NCI-H510A (cell line): ENCODE measurements at places on chromosomes 6 and 20.

- no peak for DNase-seq
Measured at GRCh38 chr6:95084867-95085266, 492.5 kb upstream of the MANEA start.

- no peak for DNase-seq
Measured at GRCh38 chr6:34243131-34243771, 5.6 kb downstream of the SMIM29 start.

DNA sequence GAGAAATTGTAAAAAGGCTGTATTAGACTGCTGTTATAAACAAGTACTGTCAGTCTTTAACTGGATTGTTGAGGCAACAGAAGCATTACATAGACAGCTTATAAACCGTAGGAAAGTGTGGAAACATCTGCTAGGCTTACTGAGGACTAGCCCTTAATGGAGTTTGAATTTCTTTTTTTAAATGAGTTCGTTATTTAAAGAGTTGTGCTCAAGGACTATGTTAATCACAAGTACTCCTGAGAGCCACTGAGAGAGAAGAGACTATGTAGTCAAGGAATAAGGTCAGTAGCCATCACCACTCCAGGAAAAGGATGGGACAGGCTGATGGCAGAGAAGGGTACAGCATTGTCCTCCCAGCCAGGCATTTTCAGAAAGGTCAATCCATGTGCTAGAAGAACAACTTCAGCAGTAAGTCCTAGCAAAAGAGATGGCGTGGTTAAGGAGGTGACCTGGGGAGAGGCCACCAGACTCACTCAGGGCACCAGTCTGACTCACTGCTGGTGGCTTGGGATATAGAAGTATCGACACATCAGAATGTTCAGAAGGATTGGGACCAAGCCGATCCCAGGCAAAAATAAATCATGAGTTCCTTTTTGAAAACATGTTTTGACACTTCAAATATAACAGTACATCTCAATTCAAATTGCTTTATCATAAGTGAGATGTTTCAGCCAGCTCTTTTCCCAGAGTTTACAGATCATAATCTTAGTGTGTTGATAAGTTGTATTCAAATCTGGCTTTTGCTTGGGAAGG lies 6.4 kb downstream of the RPS12 start:
- DNase-seq = no peak

DNA sequence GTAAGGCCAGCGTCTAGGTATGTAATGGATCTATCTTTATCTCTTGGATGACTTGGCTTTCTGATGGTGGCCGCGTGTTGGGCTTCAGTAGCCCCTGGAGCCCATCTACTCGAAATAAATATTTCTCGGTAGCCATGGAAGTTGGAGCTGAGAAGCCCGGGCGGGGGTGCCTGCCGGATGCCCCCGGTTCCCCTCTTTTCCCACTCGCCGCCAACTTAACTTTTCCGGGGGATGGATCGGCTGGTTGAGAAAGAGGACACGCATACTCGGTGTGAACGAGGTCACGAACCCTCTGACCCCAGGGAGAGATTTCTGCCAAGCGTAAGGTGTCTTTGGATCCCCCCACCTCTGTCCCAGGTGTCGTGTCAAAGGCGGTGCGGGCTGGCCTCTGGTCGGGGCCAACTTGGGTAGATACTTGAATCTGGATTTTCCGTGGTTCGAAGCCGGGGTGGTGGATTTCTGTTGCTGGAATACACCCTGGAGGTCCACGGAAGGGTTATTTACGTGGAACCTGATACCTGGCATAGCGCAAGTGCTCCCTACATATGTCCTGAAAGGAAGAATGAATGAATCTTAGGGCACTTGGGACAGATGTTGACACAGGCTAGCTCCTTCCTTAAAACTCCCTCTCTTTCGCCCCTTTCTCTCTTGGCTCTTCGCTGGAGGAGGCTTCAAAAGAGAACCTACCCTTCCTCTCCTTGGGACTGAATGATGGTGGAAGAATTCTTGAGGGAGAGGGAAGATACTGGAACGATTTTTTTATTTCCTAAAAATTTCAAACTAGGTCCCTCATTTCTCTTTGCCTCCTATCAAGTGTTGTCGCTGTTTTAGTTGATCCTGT lies 996 bp downstream of the DOK5 start:
- no peak for DNase-seq

DNA sequence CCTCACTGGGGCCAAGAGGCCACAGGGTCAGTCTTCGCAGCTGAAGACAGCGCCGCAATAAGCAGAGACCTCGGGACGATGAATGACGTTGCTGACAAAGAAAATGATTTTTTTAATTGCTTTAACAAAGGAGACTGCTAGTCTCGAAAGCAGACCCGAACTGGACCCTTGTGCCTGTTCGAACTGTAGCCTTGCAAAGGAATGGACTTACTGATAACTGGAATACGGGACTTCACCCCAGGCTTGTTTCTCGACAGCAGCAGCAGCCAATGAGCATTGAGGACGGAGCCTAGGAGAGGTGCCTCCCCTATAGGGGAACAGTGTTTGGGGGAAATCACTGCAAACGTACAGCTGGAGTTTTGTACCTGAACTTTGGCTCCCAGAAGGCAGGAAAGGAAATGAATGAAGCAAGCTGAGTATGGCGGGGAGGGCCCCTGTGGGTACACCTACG lies 1.3 kb upstream of the TAF4 start:
- DNase-seq = no peak

DNA sequence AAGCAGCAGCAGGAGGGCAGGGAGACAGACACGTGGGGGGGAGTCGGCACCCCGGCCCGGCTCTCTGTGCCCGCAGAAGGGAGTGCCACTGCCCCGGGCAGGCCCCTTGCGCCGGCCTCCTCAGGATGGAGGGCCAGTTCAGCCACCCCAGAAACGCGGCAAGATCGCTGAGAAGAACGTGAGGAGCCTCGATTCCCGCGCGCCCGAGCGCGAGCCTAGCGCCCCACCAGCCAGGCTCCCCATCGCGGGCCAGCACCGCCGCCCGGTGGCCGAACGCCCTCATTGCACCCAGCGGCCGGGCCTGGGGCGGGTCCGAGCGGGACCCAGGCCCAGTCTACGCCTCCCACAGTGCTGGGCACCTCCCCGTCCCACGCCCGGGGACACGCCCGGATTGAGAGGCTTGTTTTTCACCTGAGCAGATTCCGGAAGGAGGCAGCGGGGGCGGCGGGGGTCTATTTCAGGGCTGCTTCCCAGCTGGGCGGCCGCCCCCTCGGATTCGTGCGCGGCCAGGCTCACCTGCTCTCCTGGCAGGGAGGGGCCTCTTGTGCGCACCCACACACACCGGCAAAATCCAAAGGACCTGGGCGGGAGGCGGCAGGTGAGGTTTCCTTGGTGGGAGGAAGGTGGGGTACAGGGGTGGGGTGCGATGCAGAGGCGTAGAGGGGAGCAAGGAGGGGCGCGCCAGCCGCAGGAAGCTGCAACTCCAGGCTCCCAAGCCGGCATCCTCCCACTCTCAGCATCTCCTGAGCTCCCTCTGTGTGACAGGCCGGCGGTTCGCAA lies 9.0 kb upstream of the GRM4 start:
- DNase-seq = peak; percentile 59

DNA sequence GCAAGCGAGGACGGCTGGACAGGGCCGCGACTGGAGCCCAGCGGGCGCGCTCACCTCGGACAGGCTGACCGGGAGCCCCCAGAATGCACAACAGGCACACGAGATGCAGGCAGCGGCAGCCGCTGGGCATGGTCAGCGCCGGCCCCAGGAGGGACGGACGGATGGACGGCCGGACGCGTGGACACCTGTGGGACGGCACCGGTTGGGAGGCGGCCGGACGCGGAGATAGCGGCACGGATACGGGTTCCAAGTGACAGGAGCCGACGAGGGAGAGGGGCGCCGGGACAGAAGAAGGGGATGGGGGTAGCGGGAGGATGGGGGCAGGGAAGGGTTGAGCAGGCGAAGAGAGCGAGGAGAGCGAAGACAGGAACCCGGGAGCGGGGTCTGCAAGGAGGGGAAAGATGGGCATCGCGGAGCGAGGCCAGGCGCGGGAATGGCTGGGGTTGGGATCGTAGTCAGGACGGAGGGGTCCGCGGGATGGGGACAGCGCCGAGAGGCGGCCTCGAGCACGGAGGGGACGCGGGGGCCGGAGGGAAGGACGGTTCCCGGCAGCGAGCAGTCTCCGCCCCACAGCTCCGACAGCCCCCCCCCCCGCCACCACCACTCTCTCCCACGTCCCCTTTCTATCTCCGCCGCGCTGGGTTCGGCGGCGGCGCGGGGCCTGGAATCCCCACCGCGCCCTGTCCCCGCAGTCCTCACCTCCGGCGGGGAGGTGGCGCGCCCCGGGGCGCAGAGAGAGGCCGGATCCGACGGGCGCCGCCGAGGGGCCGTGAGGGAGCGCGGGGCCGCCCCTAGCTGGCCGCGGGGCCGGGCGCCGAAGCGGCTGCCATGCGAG lies 435 bp downstream of the DLK2 start:
- DNase-seq = peak; percentile 57
